ENCODE measurements at places on chromosomes 16 and 17.

GRCh38 chr17:51000835-51001638 lies 119.6 kb downstream of the SPAG9 start:
- DNase-seq: no peak

DNA sequence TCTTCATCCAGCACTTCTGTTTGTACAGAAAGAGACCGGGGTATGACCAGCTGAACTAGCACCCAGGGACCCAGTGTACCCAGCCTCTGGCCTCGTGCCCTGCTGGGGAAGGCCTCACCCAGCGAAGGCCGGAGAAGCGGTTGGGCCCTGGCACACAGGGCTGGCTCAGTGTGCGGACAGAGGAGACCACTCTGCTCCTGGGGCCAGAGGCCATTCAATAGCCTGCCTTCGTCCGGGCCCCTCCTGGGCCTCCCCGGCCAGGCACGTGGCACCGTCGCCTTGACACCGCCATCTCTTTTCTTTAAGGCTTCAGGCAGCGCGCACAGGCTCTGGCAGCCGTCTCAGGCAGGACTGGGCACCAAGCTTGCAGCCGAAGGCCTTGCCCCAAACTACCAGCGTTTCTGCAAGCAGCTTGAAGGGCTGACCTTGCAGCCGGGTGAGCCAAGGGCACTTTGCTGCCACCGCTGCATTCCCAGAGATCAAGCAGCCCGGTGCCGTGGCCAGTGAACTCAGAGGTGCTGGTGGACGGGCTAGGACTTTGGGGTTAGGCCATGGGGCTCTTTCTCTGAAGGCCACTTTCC lies 8.0 kb downstream of the TAX1BP3 start:
- DNase-seq: no peak

GRCh38 chr16:67246756-67247191 lies 507 bp downstream of the FHOD1 start:
- DNase-seq: no peak

DNA sequence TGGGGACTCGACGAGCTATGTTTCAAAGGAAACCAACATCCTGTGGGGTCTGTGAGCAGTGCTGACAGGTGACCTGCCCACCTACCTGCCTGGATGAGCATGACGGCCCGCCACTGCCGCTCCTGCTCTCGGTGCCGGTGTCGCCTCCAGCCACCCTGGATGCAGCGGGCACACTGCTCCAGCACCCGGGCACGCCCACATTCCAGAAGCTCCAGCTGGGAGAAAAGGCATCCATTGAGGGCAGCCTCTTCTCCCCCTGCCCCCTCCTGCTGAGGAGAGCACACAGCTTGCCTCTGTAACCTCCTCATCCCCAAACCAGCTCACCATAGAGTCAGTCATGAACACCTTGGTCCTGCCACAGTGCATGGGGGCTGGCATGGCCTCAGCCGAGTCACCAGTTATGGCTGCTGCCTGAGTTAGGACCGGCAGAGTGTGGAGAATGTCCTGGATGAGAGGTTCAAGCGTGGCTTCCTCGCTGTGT lies 14.3 kb downstream of the ZNHIT3 start:
- DNase-seq: no peak

DNA sequence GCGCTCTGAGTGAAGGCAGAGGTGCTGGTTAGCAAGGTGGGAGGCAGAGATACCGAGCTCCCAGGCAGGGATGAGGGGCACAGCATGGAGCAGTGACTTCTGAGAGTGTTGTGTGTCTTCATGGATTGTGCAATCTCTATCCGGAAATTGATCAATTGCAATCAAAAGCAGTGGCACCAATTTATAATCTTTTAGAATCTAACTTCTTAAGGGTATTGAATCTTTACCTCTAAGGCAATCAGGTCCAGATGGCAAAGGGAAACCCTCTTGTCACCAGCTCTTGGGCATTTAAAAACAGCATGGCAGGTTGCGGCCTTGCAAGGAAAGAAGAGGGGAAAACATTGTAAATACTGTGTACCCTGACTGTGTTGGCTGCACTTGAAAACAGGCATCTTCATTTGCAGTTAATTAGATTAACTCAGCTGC lies 58.0 kb upstream of the MRTFB start:
- no peak for DNase-seq

- no peak for DNase-seq
Observed at GRCh38 chr16:79800016-79800608, 199.6 kb upstream of the MAF start.

GRCh38 chr17:64599187-64599676 lies 62.9 kb downstream of the SMURF2 start:
- DNase-seq: no peak

- DNase-seq: peak; percentile 39
Observed at GRCh38 chr17:8954339-8954738, 11.2 kb downstream of the PIK3R5 start.

DNA sequence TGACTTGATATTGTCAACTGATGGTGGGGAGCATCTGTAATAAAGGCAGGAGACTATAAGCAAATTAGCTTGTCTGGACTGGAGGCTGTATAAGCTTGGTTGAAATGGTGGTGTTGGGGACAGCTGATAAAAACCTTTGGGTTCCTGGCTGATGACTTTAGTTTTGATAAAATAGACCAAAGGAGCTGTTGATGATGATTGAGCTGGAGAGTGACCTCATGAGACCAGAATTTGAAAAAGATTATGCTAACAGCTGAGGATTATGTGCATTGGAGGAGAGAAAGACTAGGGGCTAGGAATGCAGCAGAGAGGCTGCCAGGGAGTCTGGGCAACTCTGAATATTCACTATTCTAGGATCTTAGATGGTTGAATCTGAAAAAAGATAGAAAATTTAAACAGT lies 8.7 kb upstream of the CDC27 start:
- no peak for DNase-seq

GRCh38 chr16:2690852-2691251 lies 8.5 kb downstream of the KCTD5 start:
- DNase-seq: no peak

GRCh38 chr16:3444032-3444388 lies 530 bp downstream of the NAA60 start:
- no peak for DNase-seq

DNA sequence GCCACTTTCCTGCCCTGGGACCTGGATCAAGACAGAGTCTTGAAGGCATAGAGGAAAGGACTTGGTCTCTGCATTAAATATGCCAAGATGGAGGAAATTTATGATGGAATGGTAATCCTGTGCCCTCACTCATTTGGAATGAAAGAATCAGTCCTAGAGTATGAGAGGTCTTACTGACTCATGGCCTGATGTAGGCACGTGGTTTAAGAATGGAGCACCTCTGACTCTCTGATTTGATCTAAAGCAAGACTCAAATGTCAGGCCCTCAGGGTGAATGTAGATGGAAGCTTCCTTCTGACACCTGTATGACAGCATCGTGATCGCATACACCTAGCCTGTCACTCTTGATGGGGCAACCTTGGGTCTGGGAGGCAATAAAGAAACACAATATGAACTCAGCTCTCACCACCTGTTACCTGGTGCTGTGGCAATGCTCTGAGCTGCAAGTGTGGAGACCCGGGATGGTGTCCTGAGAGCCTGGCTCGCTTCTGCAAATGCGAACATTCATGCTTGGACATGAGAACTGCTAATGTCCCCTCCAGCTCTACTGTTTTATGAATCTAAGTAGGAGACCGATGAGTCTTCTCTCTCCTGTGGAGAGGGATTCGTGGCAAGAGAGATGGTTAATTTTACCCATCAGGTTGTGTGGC lies 229.9 kb downstream of the ABCC12 start:
- DNase-seq: no peak

GRCh38 chr17:44128383-44128782 lies 4.9 kb upstream of the HDAC5 start:
- no peak for DNase-seq

- no peak for DNase-seq
Observed at GRCh38 chr16:8828541-8829165, 31.0 kb downstream of the PMM2 start.

- DNase-seq: no peak
Observed at GRCh38 chr17:60665602-60666001, 12.0 kb upstream of the BCAS3 start.

DNA sequence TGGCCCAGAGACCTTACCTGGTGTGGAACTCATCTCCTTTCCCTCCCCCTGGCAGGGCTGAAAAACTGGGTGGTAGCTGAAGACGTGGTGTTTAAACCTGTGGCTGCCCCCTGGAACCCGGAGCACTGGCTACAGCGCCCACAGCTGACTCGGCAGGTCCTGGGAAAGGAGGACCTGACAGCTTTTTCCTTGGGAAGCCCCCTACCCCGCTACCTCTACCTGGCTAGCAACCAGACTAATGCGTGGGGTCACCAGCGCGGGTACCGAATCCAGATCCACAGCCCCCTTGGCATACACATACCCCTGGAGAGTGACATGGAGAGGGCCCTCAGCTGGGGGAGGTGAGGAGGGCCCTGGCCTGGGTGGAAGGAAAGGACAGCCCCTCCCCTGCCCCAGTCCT lies 2.0 kb upstream of the AOC3 start:
- DNase-seq: no peak

DNA sequence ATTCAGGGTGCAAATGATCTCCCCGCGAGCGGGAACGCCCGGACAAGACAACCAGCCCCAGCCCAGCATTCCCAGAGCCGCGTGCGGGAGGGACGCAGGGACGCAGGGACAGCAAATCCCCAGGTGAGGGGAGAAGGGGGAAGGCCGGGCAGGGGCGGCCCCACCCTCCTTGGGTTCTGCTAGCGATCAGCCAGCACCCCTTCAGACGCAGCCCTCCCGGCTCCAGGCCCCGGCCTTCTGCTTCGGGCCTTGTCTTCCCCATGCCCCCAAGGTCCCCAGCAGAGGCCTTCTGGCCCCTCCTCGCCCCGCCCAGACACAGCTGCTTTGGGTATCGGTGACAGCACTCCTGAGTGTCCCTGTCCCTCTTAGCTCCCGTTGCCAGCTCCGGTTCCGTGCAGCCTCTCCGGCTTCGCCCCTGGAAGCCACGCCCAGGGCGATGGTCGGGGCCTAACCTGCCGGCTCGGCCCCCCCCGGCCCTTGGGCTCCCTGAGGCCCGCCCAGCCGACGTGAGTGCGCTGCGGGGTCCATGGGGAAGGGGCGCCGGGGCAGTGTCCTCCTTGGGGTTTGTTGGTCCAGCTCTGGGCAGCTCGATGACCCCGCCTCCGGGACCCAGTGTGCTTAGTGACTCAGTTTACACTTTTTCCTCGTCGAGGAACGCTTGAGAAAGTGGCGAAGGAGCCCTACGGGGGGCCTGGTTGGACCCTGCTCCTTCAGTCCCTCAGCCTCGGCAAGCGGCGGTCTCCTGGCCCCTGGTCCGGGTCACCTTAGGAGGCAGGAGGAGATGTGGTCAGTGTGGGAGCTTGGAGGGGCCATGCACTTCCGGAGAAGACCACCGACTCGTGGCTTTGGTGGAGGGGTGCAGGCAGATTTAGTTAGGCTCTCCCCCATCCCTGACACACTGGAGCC lies 50.5 kb upstream of the AMZ2 start:
- DNase-seq: no peak

GRCh38 chr16:84360170-84360569 lies 8.2 kb upstream of the ATP2C2 start:
- DNase-seq: no peak

GRCh38 chr17:44033861-44034408 lies 19.2 kb upstream of the TMEM101 start:
- DNase-seq: no peak

GRCh38 chr16:73793260-73793659 lies 503.4 kb upstream of the PSMD7 start:
- no peak for DNase-seq

- no peak for DNase-seq
Observed at GRCh38 chr16:70800311-70800710, 647 bp downstream of the VAC14 start.

DNA sequence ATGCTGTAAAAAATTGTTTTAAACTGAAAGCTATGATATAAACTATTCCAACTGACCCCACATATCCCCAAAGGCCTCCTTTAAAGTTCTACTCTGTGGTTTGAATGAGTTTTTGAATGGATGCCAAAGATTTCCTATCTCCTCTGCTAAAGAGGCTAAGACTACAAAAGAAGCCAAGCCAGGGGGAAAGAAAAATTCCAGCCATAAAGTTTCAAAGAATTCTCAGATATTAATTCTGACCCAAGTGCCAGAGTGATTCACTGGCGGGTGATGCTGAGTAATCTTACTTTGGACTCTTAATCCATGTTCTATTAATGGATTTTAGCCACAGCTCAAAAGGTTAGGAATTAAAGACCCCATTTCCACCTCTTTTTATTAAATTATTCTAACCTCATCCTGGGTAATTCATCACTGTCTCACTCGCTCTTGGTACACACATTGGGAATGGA lies 60.7 kb downstream of the HS3ST3A1 start:
- no peak for DNase-seq

DNA sequence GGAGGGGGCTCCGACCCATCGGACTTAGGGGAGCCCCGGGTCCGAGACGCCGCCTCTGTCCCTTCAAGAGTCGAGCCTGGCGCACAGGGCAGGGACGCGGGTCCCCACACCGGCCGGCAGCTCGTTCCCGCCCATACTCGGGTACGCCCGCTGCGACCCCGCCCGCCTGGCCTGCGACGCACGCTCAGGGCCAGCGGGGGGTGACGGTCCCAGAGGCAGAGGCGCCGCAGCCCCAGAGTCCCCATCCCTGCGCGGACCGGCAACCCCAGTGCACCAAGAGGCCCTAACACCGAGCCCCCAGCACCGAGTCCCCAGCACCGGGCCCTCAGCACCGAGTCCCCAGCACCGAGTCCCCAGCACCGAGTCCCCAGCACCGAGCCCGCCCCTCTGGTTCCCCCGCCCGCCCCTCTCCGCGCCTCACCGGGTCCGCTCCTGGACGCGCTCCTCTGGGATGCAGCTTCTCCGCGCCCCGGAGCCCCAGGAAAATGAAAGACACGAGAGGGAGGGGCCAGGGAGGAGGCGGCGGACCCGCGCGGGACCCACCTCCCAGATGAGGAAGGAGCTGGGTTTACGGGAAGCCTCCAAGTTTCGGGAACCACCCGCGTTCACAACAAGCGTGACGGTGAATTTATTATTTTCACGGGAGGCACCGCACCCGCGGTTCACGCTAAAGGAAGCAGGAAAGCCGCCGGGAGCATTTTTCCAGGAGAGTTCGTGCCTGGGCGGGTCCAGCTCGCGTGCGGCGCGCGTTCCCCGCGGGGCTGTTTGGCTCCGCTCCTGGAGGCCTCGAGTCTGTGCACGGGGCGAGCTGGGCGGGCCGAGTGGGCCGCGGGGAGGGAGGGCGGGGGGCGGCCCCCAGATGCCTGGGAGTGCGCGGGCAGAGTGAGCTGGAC lies at the start of gene SECTM1:
TSS of gene SECTM1 (minus strand) at position 488 of the 893 bp plus-strand sequence. CDS start 6,526 bp downstream, outside the sequence.
- no peak for DNase-seq

DNA sequence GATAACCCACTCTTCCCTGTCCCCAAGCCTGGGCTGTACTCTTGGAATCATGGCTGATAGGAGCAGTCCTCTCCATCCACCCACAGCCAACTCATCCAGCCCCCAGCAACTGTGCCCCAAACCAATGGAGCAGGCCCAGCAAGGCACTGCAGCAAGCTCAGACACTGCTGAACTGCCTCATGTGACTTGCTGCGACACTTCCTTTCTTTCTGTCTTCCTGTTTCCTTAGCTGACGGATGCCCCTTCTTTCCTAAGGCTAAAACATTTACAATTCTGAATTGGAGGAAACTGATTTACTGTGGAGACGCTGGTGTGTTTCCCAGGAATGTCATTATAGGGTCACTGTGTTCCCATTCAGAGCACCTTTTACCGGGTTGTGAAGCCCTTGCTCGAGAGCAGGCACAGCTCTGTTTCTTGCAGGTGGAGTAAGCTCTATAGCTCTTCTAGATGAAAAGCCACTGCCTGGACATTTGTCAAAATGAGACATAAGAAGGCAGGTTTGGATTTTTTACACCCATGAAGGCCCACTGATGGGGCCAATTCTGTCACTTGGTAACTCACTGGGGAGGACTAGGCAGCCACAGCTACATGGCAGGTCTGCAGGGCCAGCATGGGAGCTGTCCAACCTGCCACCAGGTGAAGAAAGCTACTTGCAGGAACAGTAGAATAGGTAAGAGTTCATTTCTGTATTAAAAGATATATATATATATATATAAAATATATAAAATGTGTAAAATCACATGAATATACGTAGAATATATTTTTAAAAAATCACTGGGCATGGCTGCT lies 27.4 kb downstream of the TMEM11 start:
- DNase-seq: no peak
